Activated CD4-positive, alpha-beta T cell treated with anti-CD3 and anti-CD28 coated beads, Interleukin-2, amount 50 U/mL, for 24 hours (primary cell): ENCODE measurements at places on chromosomes 7 and 10.

GRCh38 chr7:37265006-37265405 lies 183.7 kb downstream of the ELMO1 start:
- no peak for DNase-seq

GRCh38 chr7:101248276-101248675 lies 3.4 kb upstream of the FIS1 start:
- no peak for DNase-seq

- DNase-seq, result no peak
These were observed 86.8 kb upstream of the KMT2C start for GRCh38 chr7:152522571-152523067.

DNA sequence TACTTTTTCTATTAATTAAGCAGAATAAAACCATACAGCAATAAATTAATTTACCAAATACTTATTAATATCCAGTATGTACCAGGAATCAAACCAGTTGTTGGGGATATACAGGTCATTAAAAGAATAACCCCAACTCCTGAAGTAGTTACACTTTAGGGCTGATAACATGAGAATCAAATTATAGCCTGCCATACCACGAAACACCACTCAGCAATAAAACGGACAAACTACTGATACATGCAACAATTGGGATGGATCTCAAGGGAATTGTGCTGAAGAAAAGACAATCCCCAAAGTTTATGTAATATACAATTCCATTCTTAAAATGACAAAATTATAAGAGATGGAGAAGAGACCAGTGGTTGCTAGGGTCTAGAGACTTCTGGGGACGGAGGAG lies 22.7 kb downstream of the MCMBP start:
- DNase-seq, result no peak

- DNase-seq, result no peak
These were observed 56.9 kb upstream of the TNS3 start for GRCh38 chr7:47638679-47639315.

DNA sequence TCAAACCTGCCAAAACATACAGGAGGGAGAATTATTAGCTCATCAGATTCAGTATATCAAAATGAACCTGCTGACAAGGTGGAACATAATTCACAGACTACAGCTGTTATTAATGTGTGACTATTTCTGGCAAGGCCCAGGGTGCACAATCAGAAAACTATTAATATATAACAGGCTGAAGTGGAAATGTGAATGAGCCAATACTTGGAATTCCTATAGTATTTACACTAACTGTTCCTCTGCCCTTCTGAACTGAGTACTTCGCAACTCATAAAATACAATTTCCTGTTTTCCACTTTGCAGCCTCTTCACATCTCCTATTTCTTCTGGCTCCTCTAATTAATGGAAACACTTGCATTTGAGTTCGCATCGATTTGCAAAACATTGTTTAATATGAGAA lies 330.8 kb downstream of the DPP6 start:
- DNase-seq, result no peak

DNA sequence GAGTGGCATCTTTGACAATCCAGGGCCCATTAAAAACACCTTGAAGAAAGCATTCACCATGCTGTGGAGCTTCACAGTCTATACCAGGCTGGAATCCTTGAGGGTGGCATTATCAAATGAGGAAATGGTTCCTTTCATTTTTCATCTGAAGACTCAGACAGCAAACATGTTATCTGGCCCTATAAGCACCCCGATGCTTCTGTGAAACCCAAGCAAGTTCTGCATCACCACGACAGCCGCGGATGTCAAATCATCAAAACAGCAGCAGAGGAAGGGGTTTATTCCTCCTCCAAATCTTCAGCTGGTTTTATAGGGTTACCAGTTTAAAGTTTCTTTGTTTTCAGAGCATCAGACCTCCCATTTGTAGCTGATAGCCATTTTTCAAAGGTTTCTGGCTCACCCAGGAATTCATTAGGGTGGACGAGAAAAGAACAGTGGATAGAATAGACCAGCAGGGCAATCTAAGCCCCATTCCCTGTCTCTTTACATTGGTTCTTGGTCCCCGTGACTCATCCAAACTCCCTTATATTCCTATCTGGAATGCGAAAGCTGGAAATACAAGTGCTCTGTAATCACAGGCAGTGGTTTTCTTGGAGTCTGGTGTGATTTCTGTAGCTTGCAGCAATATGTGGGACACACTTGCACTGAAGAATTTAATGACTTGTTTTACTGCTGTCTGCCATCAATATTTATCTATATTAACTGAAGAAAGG lies 217.9 kb downstream of the SKAP2 start:
- DNase-seq, result no peak

DNA sequence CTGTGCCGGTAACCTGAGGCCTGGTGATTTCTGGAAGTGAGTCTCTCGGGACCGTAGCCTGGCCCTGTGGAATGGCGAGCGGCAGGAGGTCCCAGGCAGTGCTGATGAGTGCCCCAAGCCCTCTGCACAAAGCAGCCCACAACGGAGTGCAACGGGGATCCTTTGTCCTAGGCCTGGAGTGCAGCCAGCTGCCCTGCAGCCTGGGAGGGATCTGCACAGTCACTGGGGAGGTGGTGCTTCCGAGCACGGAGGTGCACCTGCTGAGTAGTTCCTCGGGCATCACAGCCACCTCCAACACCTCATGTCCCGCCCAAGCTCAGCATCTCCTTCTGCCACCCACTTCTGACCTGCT lies 162.8 kb upstream of the ZMIZ1 start:
- DNase-seq, result no peak

DNA sequence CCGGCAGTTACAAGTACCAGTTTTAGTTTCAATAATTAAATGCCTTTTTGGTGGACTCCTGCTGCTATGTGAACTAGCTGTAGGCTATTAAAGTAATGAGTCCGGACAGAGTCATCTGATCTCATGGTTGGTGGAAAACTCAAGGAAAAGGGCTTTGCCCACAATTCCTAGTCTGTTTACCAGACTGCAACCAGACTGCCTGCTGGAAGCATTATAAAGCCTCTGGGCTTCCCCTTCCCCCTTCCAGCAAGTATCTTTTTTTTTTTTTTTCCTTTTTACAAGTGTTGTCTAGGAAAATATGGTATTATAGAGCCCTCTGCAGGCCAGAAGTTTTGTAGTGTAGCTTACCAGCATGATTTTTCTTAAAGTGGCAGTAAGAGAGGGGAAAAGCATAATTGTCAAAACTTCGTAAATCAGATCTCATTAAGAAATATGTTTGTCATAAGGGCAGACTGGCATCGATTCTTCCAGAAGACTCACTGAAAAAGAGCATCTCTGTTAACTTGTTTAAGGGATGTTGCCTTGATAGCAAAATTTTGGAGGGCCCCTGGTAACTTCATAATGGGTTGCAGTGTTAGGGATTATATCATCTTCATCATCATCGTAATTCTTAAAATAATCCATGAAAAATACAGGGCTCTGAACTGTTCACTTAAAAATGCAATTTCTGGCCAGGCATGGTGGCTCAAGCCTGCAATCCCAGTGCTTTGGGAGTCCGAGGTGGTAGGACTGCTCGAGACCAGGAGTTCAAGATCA lies 181.3 kb downstream of the TAX1BP1 start:
- no peak for DNase-seq

- no peak for DNase-seq
These were observed 79.8 kb upstream of the PHYHIPL start for GRCh38 chr10:59096631-59097030.

DNA sequence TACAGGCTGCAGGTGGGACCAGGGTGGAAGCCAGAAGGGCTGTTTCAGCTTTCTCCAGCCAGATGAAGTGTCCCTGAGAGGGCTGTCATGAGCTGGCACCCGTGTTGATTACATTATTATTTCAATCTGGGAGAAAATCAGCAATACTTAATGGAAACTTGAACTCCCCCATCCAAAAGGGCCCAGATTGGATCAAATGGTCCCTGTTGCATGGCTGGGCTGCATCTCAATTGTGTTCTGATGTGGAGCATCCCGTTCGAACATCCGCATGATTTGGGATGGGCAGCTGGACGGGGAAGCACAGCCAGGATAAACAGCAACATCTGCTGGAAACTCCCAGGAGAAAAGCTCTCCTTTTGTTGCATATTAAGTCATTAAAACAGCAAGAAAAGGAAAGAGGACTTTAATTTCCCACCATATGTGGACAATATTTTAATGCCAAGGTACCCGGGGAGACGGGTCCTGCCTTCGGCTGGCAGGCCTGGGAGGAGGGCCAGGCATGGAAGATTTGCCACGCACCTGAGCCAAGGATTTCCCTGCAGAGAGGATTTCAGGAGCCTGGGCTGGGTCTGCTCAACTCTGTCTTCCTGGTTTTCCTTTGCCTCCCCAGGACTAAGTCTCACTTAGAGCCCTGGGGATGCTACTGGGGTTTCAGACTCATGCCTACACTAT lies 52.4 kb downstream of the NPTX2 start:
- DNase-seq, result no peak

GRCh38 chr10:118672766-118673715 lies 77.6 kb upstream of the PRLHR start:
- no peak for DNase-seq

GRCh38 chr10:96671211-96671890 lies 49.0 kb downstream of the PIK3AP1 start:
- no peak for DNase-seq

GRCh38 chr10:77286531-77287508 lies 350.8 kb downstream of the KCNMA1 start:
- no peak for DNase-seq

DNA sequence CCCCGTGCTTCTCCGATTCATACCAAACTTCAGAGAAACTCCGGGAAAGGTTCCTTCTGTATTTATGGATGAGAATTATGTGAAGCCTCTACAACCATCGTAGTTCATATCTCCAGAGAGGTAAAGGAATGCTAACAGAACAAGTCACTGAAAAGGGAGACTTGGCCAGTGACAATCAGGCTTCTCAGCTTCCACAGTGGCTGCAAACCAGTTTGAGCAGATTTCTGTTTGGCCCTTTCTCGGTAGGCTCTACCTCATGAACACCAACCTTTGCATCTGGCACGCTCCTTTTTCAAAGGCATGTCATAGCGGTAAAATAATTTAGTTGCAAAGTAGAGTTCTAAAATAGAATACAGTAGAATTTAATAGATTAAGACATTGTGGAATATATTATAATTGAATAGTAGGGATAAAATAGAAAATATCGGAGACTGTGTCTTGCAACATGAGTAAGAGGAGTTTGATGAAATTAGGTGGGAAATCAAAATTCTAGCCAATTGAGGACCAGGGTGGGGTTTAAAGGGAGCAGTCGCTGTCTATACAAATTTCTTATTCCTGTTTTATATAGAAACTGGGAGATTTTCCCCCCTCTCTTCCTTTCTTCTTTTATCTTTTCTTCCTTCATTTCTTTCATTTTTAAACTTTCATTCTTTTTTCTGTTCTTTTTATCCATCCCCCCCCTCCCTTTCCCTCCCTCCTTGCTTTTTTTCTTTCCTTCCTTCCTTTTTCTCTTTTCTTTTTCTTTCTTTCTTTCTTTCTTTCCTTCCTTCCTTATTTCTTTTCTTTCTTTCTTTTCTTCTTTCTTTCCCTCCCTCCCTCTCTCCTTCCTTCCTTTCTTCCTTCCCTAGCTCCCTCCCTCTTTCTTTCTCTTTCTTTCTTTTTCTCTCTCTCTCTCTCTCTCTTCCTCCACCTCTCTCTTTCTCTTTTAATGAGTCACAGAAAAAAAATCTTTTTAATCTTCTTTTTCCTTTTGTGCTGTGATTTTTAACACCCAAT lies 161.5 kb upstream of the KLF6 start:
- DNase-seq, result no peak

- DNase-seq, result no peak
These were observed 74.3 kb downstream of the PTN start for GRCh38 chr7:137269240-137269639.

- DNase-seq, result no peak
These were observed 328.5 kb downstream of the ADARB2 start for GRCh38 chr10:1408651-1409367.
